Osteocyte (in vitro differentiated cells): ENCODE measurements at places on chromosomes 13 and 19. TPM values are rescaled to one million over a fixed set of nuclear protein-coding genes. Genes with fewer than 3 reads are reported as not detected.

DNA sequence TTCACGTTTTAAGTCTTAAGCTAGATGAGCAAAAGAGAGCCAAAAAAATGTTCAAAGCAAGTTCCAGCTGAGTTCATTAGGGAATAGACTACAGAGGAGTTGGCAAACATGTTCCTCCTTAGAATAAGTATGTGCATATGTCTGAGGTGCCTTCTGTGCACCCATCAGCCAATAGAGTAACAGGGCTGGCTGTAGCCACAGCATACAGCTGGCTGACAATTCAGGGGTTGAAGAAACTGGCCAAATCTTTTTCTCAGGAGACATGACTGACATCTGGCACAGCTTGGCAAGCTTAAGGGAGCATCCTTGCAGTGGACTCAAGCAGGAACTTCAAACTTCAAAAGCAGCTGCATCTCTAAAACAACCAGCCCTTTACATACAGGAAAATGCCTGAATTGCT, 414.8 kb upstream of the PCDH20 start:
- no peak for DNase-seq
- H3K27me3 ChIP-seq = no peaks in the 10 kb centered on the region
- H3K4me1 ChIP-seq = peaks cover 3% of the 10 kb centered on the region
- H3K27ac ChIP-seq = no peak overlapping the region
- H3K4me3 ChIP-seq = no peak overlapping the region

The RFX1 gene
- 12.3 and 15.7 TPM in 2 replicates for total RNA-seq

- DNase-seq = no peak
- no peak overlapping the region for H3K27ac ChIP-seq
- H3K4me1 ChIP-seq = no peaks in the 10 kb centered on the region
- H3K36me3 ChIP-seq = no peaks in the 10 kb centered on the region
- no peak overlapping the region for H3K4me3 ChIP-seq
Measured at GRCh38 chr13:28058866-28059613, 41.3 kb downstream of the FLT3 start.

- peaks cover 75% of the 10 kb centered on the region for H3K4me1 ChIP-seq
- peaks cover 5% of the 10 kb centered on the region for H3K36me3 ChIP-seq
- H3K4me3 ChIP-seq = peak overlapping the region; percentile 0
- H3K27me3 ChIP-seq = no peaks in the 10 kb centered on the region
- peak overlapping the region; percentile 86 for H3K27ac ChIP-seq
Measured at GRCh38 chr13:98275681-98276171, 98.7 kb upstream of the RNF113B start.

The SPRED3 gene
- total RNA-seq = 5.9 and 6.0 TPM in 2 replicates

DNA sequence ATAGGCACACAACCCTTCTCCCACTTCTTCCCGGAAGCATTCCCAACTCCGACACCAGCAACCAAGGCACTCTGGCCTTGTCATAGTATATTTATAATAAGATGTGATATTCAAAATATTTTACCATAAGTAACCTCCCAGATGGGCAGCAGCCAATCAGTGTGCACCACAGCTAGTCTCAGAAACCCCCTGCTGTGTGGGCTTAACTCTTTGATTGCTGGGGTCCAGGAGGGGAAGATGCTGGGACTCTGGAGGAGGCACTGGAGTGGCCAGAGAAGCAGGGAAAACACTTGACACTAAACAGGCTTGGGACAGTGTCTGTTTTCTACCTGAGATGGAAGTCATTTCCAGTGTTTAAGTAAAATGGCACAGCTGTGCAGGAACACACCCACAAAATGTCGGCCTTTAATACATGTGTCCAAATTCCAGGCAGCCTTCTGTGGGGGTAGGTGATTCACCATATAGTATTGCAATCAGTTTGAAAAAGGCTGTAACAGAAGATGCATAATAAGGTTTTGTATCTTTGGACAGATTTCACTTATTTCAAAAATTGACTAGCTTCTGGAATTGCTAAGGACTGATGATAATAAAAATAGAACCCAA, 100.7 kb downstream of the MBNL2 start:
- peak overlapping the region; percentile 62 for H3K27ac ChIP-seq
- peaks cover 53% of the 10 kb centered on the region for H3K4me1 ChIP-seq
- H3K27me3 ChIP-seq = no peaks in the 10 kb centered on the region
- no peak overlapping the region for H3K4me3 ChIP-seq
- DNase-seq = no peak

The RASA3 gene
- total RNA-seq = 44.8 and 45.5 TPM in 2 replicates

The LACC1 gene
- 6.7 and 8.7 TPM in 2 replicates for total RNA-seq

DNA sequence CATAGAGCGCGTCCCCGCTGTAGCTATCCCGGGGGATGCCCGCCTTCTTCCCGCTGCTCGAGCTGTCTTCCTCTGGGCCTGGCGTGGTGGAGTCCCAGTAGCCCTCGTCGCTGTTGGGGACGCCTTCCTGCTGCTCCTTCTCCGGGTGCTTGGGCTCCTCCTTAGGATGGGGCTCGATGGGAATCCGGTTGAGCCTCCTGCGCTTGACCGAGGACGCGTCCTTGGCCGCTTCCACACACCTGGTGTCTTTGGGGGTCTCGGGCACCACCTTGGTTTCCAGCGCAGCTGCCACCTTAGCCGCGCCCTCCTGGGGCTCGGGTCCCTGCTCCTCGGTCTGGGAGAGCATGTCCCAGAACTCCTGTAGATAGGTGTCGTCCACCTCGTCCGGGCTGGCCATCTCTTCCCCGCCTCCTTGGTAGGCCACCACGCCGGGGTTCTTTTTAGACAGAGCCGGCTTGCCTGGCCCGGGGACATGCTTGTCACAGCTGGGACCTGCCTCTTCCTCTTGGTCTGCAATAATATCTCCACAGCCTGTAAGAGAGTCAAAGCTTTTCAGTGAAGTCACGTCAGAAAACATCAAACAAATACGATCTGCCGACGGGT, 2.0 kb downstream of the AMER2 start:
- H3K36me3 ChIP-seq = no peaks in the 10 kb centered on the region
- H3K4me1 ChIP-seq = peaks cover 11% of the 10 kb centered on the region
- peak overlapping the region; percentile 35 for H3K4me3 ChIP-seq
- H3K27ac ChIP-seq = no peak overlapping the region
- peak; percentile 82 for DNase-seq

DNA sequence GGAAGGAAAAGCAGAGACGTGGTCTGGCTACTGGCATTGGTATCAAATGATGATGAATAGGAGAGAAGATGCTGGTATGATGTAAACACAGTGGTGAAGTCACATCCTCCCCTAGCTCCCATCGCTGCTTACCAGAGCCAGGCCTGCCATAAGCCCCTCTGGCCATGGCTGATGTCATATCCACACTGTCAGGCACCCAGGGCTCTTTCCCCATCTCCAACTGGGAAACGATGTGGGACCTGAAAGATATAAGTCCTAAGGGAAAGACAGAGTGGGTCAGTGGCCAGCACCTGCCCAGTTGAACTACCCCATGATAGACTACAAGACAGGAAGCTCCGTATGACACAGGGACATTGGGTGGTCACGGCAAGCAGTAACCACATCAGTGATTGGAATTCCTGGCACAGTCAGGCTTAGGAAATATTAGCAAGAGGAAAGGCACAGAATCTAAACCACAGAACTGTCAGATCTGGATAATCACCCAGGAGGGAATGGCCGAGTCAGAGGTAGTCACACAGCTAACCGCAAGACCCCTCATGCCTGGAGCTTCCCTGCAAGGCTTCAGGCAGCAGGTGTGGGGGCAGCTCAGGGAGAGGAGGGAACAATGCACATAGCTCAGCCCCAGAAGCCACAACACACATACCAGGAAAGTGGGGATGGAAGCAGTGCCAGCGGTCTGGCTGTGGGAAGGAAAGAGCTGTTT, 3.8 kb downstream of the ZNF792 start:
- H3K4me1 ChIP-seq = peaks cover 20% of the 10 kb centered on the region
- H3K36me3 ChIP-seq = peaks cover 44% of the 10 kb centered on the region
- no peak overlapping the region for H3K27ac ChIP-seq
- peak; percentile 60 for DNase-seq

GRCh38 chr13:46605825-46606554, 53.0 kb downstream of the LRCH1 start:
- no peaks in the 10 kb centered on the region for H3K36me3 ChIP-seq
- H3K27ac ChIP-seq = peak overlapping the region; percentile 60
- H3K4me1 ChIP-seq = peaks cover 46% of the 10 kb centered on the region
- no peak overlapping the region for H3K4me3 ChIP-seq
- no peaks in the 10 kb centered on the region for H3K27me3 ChIP-seq

- peaks cover 12% of the 10 kb centered on the region for H3K27me3 ChIP-seq
- H3K27ac ChIP-seq = no peak overlapping the region
- H3K4me3 ChIP-seq = no peak overlapping the region
- no peak for DNase-seq
Measured at GRCh38 chr13:75910591-75910990, 274.5 kb downstream of the LMO7 start.

The C1QTNF9B gene
- not detected in 2 replicates for total RNA-seq

- DNase-seq = no peak
- H3K4me3 ChIP-seq = no peak overlapping the region
- H3K36me3 ChIP-seq = no peaks in the 10 kb centered on the region
- H3K27me3 ChIP-seq = peaks cover 28% of the 10 kb centered on the region
- H3K27ac ChIP-seq = no peak overlapping the region
Measured at GRCh38 chr13:73288596-73288995, 229.8 kb downstream of the KLF5 start.

GRCh38 chr19:52048555-52049501, at the start of gene ZNF432:
Gene ZNF432 (minus strand): TSS chr19:52048838. CDS start chr19:52046868, 1,970 bp downstream.
- peak; percentile 97 for DNase-seq
- H3K36me3 ChIP-seq = peaks cover 34% of the 10 kb centered on the region
- H3K27ac ChIP-seq = peak within 1 kb of the TSS; percentile 100
- H3K27me3 ChIP-seq = no peaks in the 10 kb centered on the region
- H3K4me1 ChIP-seq = peaks cover 14% of the 10 kb centered on the region

DNA sequence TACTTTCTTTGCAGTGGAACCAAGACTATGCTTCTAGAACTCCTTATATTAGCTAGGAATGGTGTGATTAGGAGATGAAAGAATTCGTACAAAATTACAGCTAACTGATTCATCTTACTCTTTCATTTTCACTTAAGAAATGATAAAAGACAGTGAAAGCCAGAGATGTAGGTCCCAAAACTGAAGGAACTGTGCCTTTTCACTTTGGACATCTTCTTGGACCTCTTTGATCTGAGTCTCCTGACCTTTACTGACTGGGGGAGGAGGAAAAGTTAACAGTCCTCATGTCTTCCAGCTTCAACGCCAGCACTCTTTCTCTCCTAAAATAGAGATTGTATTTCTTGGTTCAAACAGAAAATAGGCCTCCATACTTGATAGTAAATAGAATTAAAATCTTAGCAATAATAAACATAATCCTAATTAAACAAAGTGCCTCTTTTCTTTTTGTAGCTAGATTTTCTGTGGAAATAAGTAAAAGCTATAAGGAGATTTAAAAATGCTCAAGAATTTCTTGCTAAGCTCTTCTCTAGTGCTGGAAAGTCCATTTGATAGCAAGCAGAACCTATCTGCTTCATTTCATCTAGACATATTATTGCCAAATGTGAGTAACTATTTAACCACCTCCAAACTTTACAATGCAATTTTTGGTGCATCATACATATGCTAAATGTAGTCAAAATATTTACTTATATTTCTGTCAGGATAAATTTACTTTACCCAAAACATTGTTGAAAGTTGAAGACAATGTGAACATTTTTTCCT, 109.4 kb upstream of the POSTN start:
- H3K27me3 ChIP-seq = no peaks in the 10 kb centered on the region
- H3K4me3 ChIP-seq = no peak overlapping the region

- H3K27ac ChIP-seq = no peak overlapping the region
- no peak for DNase-seq
- H3K36me3 ChIP-seq = no peaks in the 10 kb centered on the region
Measured at GRCh38 chr13:108827646-108828045, 198.2 kb downstream of the MYO16 start.

The OR7A5 gene
- total RNA-seq = not detected in 2 replicates

The WDR62 gene
- 4.6 and 4.9 TPM in 2 replicates for total RNA-seq

DNA sequence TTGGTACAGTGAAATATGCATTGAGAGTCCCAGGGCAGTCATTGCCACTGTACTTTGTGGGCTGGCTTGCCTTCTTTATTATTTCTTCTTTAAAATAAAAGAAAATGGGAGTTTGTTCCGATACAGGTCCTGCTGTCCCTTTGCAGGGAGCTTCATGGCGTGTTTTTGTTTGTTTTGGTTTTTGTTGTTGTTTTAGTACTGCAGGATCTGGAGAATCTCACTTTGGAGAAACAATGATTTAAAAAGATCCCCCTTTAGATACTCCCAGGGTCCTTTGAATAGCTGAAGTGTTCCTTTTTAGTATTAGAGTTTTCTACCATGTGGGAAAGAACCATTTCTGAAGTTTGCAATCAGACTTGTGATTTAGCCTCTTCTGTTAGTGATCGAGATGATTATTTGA, 11.1 kb downstream of the CHAF1A start:
- H3K27me3 ChIP-seq = no peaks in the 10 kb centered on the region
- H3K36me3 ChIP-seq = peaks cover 3% of the 10 kb centered on the region
- H3K27ac ChIP-seq = no peak overlapping the region
- peaks cover 7% of the 10 kb centered on the region for H3K4me1 ChIP-seq
- DNase-seq = no peak

GRCh38 chr19:5126498-5127223, 157.7 kb downstream of the KDM4B start:
- no peak overlapping the region for H3K27ac ChIP-seq
- H3K4me3 ChIP-seq = no peak overlapping the region
- H3K27me3 ChIP-seq = no peaks in the 10 kb centered on the region
- no peak for DNase-seq
- H3K36me3 ChIP-seq = peaks cover 7% of the 10 kb centered on the region

- no peaks in the 10 kb centered on the region for H3K36me3 ChIP-seq
- H3K4me1 ChIP-seq = peaks cover 49% of the 10 kb centered on the region
- DNase-seq = no peak
- no peaks in the 10 kb centered on the region for H3K27me3 ChIP-seq
- H3K27ac ChIP-seq = peak overlapping the region; percentile 99
- H3K4me3 ChIP-seq = peak overlapping the region; percentile 72
Measured at GRCh38 chr19:29687897-29688728, 22.9 kb downstream of the PLEKHF1 start.

- no peaks in the 10 kb centered on the region for H3K4me1 ChIP-seq
- H3K36me3 ChIP-seq = peaks cover 56% of the 10 kb centered on the region
- H3K27ac ChIP-seq = no peak overlapping the region
- DNase-seq = no peak
Measured at GRCh38 chr13:39740761-39741160, 85.3 kb downstream of the COG6 start.

GRCh38 chr13:59303433-59303832, 860.3 kb downstream of the DIAPH3 start:
- no peak overlapping the region for H3K27ac ChIP-seq
- H3K4me3 ChIP-seq = no peak overlapping the region
- H3K36me3 ChIP-seq = no peaks in the 10 kb centered on the region
- no peak for DNase-seq
- H3K27me3 ChIP-seq = peaks cover 2% of the 10 kb centered on the region
- peaks cover 18% of the 10 kb centered on the region for H3K4me1 ChIP-seq
